ENCODE measurements at places on chromosomes 11 and 22.

- DNase-seq, result no peak
Observed at GRCh38 chr11:68025047-68025446, 5.4 kb upstream of the NDUFS8 start.

- no peak for DNase-seq
Observed at GRCh38 chr22:17774206-17774925, at the start of gene BID. Gene BID, minus strand, starts transcription at chr22:17774469. Its CDS starts 24,353 bp downstream, at chr22:17750116.

- DNase-seq, result no peak
Observed at GRCh38 chr11:90661233-90661632, 438.4 kb upstream of the CHORDC1 start.

DNA sequence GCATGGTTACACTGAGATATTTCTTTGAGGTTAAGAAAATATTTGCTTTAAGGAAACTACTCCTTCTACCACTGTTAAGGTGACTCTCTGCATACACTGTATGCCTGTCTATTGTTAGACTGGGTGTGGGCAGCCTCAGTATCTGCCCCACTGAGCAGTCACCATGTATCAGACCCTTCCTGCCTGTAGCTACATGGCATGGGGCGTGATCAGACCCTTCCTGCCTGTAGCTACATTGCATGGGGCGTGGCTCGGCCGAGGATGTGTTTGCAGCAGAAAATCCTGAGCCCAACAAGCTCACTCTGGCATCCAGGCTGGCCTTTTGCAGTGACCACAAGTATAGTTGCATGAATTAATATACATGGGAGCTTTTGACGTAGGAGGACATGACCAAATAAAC, 669.4 kb downstream of the OPCML start:
- no peak for DNase-seq

GRCh38 chr11:128420265-128420664, 167.1 kb downstream of the ETS1 start:
- DNase-seq, result no peak

GRCh38 chr11:28727254-28727653, 619.1 kb downstream of the METTL15 start:
- DNase-seq, result no peak

Measured in D721Med (cell line).